ENCODE measurements at places on chromosomes 2 and 18.
A peak's percentile ranks its signal among the peaks of the same experiment; 100 is the strongest.

GRCh38 chr2:128464456-128464855 lies 145.8 kb upstream of the HS6ST1 start:
- no peak for DNase-seq

GRCh38 chr2:2245500-2245899 lies 85.6 kb downstream of the MYT1L start:
- DNase-seq, result no peak

GRCh38 chr2:200354833-200355751 lies 48.6 kb downstream of the SPATS2L start:
- DNase-seq, result no peak

DNA sequence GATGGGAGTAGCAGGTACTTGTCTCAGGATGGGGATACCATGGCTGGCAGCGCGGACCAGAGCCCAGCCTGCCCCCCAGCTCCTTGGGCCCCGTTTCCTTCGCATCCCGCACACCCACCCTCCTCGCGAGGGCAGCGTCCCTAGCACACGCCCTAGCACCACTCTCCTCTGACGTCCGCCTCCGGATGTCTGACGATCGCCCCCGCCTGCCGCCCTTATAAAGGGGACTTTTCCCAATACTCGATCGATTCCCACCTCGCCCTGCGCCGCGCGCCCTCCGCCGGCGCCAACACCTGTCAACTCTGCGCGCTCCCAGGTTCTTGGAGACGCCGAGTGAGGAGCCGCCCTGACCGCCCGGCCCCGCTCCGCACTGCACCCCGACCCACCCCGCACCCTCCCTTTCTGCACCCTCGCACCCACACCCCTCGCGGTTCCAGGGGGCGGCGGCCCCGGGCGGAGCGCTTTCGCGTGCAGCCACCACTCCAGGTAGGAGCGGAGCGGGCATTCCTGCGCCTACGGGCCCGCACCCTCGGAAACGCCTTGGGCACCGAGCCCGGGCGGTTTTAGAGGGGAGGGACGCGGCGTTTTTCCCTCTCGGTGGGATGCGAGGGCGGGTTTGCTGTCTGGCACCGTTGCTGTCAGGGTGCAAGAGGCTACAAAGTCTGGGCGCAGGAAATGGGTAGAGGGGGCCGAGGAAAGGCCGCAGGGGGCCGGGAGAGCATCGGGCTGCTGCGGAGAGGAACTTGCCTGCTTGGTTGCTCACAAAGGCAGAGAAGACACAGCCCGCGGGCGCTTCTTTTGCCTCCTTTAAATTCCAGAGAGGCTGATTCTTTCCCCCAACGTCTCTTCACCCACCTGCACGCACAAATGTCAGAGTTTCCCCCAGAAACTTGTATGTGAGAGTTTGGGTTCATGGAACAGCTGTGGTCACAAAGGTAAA lies at the start of gene SLC5A7:
SLC5A7 (plus strand) TSS at position 247 of the 940 bp plus-strand sequence. CDS start 1,632 bp downstream, outside the sequence.
- DNase-seq, result no peak

- no peak for DNase-seq
These were observed 191.5 kb upstream of the FANCL start for GRCh38 chr2:58432491-58433170.

GRCh38 chr2:188199716-188200128 lies 92.0 kb upstream of the GULP1 start:
- DNase-seq, result no peak

GRCh38 chr2:156511122-156511521 lies 74.9 kb downstream of the GPD2 start:
- DNase-seq, result no peak

GRCh38 chr2:47682216-47682749 lies 100.7 kb upstream of the MSH6 start:
- no peak for DNase-seq

DNA sequence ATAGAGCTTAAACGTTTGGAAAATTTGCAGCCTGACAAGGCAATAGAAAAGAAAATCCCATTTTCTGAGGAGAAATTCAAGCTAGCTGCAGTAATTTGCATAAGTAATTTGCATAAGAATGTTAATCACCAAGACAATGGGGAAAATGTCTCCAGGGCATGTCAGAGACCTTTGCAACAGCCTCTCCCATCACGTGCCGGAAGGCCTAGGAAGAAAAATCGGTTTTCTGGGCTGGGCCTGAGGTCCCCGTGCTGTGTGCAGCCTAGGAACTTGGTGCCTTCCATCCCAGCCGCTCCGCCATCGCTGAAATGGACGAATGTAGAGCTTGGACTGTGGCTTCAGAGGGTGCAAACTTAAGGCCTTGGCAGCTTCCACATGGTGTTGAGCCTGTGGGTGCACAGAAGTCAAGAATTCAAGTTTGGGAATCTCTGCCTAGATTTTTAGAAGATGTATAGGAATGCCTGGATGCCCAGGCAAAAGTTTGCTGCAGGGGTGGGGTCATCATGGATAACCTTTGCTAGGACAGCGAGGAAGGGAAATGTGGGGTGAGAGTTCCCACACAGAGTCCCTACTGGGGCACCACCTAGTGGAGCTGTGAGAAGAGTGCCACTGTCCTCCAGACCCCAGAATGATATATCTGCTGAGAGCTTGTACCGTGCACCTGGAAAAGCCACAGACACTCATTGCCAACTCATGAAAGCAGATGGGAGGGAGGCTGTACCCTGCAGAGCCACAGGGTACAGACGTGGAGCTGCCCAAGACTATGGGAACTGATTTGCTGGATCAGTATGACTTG lies 164.6 kb downstream of the GULP1 start:
- no peak for DNase-seq

DNA sequence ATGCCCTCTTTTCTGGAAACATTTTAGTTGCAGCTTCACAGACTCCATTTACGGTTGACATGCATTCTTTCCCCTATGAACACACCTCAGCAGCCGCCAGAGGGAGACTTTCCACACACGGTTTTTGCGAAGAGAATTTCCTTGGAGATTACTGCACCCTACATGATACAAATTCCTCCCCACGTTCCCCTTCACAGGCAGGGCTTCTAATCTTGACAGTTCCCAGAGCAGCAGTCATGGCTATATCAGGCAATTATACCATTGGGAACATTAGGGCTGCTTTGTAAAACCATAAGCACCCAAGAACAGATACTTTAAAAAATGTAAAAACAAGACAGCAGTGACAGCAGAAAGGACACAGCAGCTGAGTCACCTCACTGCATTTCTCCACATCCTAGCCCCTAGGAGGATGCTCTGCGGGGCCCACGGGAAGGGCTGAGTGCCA lies 253.8 kb downstream of the TGIF1 start:
- DNase-seq, result peak; percentile 32

- no peak for DNase-seq
These were observed 81.3 kb downstream of the VSNL1 start for GRCh38 chr2:17621781-17622180.

GRCh38 chr2:150485871-150486538 lies 1.5 kb downstream of the RND3 start:
- DNase-seq, result no peak

DNA sequence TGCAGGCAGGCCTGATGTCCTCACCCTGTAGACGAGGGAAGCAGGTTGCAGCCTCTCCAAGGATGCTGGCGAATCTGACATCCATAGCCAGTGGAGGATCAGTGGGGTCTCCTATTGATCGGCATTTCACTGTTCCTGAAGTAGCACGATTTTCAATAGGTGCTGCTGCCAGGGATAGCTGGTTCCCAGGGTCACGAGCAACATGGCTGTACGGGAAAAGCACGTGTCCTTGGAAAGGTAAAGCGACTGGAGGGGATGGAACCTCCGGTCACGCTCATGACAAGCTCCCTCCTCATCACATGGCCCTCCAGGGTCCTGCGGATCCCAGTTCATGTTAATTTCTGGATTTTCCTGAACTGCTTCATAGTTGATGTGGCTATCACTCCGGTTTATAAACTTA lies 373.7 kb upstream of the SMIM21 start:
- DNase-seq, result no peak

GRCh38 chr2:239111401-239112100 lies 263.7 kb downstream of the TWIST2 start:
- DNase-seq, result no peak

DNA sequence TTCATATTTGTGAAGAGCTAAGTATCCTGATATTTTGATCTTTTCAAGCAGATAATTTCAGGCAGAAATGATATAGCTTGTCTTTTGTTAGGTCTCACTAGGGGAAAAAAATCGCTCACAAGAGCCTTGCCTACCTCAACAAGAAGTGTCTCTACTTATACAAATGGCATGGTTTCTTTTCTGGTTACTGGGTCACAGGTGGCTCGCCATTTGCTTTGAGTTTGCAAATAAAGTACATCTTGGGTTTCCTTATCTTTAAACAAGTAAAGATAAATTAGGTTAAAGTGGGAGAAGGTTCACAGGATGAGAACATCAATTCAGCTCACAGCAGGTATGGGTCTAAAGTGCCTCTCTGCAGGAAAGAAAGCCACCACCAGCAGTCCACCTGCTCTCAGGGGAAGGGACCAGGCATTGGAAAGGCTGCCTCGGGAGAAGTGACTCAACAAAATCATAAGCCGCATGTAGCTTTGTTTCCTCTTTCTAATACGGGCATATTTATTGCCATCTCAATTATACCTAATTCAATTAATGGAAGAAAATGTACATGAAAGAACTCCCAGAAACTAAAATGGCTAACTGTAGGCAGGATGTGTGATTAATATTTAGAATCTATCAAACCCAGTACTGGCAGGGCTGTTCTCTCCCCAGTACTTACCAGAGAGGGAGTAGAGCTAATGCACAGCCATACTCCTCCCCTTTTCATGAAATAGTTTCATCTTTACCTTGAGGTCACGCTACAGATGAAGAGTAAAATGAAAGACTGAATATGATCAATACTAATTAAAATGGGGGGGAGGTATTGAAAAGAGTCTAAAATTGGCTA lies 28.3 kb downstream of the CDC42EP3 start:
- no peak for DNase-seq

DNA sequence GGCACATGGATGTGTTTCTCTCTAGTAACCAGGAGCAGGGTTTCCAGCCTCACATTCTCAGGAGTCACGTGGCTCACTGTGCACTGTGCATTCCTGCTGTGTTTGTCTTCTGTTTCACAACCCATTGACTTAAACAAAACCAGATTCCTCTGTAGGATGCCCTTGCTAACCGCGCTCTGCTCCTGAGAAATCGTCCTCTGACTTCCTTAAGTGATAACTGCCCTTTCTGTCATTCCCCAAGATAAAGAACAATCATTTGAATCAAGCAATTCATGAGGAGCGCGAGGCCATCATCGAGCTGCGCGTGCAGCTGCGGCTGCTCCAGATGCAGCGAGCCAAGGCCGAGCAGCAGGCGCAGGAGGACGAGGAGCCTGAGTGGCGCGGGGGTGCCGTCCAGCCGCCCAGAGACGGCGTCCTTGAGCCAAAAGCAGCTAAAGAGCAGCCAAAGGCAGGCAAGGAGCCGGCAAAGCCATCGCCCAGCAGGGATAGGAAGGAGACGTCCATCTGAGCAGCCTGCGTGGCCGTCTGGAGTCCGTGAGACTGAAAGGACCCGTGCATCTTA lies 60.2 kb downstream of the RALBP1 start:
- DNase-seq, result no peak

DNA sequence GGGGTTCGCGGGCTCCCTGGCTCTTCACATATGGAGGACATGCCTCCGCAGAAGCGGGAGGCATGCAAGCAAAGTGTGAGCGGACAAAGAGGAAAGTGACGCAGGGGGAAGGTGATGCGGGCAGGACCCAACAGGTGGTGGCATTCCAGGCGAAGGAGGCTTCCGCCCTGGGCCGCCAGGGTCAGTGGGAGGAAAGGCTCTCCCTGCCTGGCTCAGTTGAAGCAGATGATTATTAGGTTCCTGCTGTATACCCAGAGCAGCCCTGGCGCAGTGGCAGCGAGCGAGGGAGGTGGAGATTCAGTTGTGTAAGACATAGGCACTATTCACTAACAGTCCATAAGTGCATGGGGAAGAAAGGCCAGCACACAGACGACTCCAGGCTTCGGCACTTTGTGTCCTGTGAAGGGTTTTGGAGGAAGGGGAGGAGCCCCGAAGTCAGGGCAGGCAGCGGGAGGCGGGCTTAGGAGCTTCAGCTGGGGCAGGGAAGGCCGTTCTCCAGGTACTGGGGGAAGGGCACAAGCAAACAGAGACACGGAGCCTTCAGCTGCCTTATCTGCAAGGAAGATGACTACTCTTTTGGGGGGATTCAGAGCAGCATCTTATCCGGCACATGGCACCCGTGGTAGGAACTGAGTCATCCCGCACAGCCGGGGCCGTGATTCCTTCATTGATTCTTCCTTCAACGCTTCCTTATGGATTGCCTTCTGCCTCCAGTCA lies 89.8 kb downstream of the TGOLN2 start:
- DNase-seq, result no peak

GRCh38 chr2:74178211-74179062 lies at the start of gene MOB1A:
Gene MOB1A (minus strand): TSS chr2:74178879. CDS start chr2:74178674, 205 bp downstream.
- DNase-seq, result peak; percentile 98

GRCh38 chr18:72235422-72235821 lies 308.7 kb downstream of the CBLN2 start:
- no peak for DNase-seq

- DNase-seq, result no peak
These were observed 55.5 kb upstream of the ADAM23 start for GRCh38 chr2:206387808-206388207.

DNA sequence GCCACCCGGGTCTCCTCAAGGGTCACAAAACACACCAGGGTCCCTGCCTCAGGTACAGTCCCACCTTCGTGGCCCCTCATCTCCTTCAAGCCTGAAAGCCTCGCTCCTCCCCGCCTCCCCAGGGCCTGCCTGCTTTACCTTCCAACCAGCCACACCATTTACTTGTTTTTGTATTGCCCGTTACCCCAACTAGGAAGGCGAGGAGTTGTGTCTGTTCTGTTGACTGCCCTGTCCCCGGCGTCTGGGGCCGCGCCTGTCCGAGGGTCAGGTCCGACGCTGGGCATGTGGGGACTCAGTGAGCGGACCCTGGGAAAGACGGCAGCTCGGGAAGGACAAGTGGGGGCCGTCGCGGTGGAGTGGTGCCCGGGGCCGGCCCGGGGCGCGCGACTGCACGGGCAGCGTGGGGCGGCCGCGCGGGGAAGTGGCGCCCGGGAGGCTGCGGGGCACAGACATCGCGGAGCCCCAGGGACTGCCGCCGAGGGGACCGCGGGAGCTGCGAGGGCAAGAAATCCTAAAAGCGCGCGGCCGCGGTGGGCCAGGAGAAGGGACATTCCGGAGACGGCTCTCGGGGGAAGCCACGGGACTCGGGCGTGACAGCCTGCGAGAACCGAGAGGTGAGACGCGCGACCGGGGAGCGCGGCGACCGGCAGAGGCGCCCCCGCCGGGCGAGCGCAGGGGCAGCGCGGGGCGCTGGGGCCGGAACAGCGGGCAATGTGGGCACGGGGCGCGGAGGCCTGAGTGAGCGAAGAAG lies 797 bp upstream of the GRHL1 start:
- peak; percentile 47 for DNase-seq

- no peak for DNase-seq
These were observed 90.5 kb downstream of the INHBB start for GRCh38 chr2:120436460-120436739.
